Mesenteric fat pad (tissue), 1 donor: ENCODE measurements at places on chromosomes 6 and 20. TPM values are rescaled to one million over a fixed set of nuclear protein-coding genes. Genes with fewer than 3 reads are reported as not detected.

CST2 gene
- total RNA-seq = not detected

- DNase-seq = no peak
Observed at GRCh38 chr6:105608711-105609374, 206.0 kb upstream of the PREP start.

GRCh38 chr6:42507195-42507594 is 55.5 kb upstream of the TRERF1 start:
- no peak for DNase-seq

DNA sequence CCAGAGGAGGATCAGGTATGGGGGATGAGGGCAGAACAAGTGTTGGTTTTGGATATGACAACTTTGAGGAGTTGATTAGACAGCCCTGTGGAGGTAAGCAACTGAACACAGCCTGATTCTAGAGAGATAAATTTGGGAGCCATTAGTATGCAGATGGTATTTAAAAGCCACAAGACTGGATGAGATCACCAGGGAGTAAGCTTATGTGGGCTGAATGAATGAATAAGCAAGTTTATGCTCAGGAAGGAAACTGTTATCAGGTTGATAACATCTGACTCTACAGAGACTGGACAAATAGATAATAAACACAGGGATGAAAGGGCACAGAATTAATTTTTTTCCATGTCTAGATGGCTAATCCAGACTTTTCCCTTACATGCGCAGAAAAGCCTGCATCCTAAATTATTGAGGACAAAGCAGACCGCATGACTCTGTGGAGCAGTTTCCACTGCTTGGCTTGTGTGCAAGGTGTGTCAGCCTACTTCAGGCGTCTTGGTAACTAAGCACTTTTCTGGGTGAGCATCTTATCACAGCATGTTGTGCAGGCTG is 150.6 kb downstream of the GJA10 start:
- no peak for DNase-seq

GRCh38 chr20:40343390-40343789 is 345.6 kb downstream of the MAFB start:
- no peak for DNase-seq

DNA sequence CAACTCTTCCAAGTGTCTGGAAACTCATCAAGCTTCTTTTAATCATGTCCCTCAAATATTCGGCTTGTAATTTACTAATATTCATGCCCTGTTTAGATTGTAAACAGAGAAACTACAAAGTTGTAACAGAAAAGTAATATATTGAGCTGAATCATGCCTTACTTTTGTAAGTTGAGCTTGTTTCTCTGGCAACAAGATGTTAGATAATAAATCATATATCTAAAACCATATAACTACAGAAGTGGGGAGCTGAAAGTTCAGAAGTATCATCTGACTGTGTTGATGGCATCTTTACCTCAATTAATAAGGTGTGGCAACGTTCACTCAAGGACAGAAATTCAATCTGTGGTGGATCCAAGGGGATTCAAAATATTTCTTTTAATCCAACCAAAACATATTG is 263.9 kb downstream of the PLCB1 start:
- no peak for DNase-seq

- DNase-seq = no peak
Observed at GRCh38 chr6:124234801-124235200, 431.1 kb downstream of the NKAIN2 start.

GRCh38 chr20:25686081-25687067 is 10.3 kb downstream of the ZNF337 start:
- DNase-seq = no peak

GRCh38 chr20:6395695-6396094 is 272.9 kb upstream of the FERMT1 start:
- no peak for DNase-seq

- DNase-seq = no peak
Observed at GRCh38 chr6:129264480-129265045, 381.6 kb downstream of the LAMA2 start.

DNA sequence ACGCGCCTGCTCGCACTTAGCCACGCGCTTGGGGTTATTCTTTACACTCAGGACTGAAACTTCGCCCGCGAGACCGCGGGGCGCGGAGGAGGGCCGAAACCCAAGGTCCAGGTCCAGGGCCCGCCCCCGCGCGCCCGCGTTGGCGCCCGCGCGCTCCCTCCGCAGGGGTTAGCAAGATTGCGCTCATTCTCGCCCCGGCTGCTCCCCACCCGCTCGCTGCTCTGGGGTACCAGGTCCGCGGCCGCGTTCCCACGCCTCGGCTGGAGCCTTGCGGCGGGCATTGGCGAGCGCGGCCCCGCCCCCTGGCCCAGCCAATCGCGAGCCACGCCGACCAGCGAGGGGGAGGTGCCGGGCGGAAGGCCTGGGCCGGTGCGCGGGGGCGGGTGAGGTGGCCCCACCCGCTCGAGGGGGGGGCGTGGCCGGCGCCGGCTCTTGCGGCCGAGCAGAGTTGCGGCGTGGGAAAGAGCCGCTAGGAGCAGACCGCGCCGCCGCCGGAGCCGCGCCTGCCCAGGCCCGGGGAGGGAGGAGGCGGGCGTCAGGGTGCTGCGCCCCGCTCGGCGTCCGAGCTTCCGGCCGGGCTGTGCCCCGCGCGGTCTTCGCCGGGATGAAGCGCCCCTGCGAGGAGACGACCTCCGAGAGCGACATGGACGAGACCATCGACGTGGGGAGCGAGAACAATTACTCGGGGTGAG is at the start of gene HEY2:
Gene HEY2, plus strand, starts transcription at position 460 of the 692 bp plus-strand sequence. Its CDS starts 145 bp downstream, at position 605.
- peak; percentile 97 for DNase-seq

- DNase-seq = no peak
Observed at GRCh38 chr6:27868311-27868710, 43.9 kb downstream of the OR2B2 start.

- no peak for DNase-seq
Observed at GRCh38 chr6:31919624-31920303, 7.8 kb upstream of the C2 start.

GRCh38 chr6:15449011-15449410 is 203.1 kb downstream of the JARID2 start:
- DNase-seq = no peak

DNA sequence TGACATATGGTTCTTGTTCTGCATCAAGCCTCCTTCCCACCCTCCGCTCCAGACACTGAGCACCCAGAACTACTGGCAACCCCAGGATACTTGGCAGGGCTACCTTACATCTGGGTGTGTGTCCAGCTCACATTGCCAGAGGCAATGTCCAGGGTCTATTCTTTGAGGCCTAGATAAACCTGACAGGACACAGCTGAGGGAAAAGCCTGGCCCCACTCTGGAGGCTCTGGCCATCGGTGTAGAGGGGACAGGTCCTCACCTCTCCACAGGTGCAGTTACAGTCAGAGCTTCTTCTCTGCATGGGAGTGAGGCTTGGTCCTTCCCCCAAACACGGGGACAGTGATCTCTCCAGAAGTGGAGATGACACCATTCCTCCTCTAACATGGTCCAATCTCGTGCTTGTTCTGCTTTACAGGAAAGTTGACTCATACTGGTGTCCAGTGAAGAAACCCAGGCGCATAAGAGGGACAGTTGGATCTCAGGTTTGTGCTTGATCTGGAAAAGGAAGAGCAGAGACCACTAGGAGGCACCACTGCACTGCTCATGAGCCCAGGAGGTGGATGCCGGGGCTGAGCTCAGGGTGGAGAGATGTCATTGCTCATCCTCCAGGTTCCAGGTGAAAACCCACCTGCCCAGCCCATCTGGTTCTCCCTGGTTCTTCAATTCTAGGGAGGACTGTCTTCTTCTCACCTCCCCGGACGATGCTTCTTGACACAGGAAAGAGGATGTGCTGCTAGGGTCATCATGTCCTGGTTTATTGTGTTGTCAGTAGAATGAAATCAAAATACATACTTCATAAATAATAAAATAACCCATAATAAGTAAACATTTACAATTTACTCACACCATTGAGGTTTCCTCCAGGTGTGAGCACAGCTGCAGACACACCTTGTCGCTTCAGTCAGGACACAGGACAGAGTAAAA is 14.7 kb downstream of the HLA-F start:
- no peak for DNase-seq

- DNase-seq = no peak
Observed at GRCh38 chr6:36116943-36117342, 13.4 kb upstream of the MAPK13 start.

DNA sequence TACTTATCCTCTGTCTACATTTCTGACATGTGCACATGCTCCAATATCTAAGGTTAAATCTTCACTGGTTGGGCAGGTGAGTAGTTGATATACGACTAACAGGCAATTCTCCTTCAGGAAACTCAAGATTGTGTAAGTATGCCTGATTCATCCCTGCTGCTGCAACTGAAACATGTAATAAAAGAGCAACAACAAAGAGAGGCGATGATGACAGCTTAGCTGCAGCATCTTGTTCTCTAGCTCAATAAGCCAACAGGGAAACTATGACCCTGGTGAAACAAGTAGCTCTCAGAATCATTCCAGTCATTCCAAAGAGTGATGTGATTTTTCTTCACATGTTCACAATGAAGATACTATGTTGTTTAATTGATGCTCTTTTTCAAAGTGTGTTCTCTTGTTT is 74.4 kb downstream of the ELOVL4 start:
- no peak for DNase-seq

KCNK5 gene
- 0.87 TPM for total RNA-seq

DNA sequence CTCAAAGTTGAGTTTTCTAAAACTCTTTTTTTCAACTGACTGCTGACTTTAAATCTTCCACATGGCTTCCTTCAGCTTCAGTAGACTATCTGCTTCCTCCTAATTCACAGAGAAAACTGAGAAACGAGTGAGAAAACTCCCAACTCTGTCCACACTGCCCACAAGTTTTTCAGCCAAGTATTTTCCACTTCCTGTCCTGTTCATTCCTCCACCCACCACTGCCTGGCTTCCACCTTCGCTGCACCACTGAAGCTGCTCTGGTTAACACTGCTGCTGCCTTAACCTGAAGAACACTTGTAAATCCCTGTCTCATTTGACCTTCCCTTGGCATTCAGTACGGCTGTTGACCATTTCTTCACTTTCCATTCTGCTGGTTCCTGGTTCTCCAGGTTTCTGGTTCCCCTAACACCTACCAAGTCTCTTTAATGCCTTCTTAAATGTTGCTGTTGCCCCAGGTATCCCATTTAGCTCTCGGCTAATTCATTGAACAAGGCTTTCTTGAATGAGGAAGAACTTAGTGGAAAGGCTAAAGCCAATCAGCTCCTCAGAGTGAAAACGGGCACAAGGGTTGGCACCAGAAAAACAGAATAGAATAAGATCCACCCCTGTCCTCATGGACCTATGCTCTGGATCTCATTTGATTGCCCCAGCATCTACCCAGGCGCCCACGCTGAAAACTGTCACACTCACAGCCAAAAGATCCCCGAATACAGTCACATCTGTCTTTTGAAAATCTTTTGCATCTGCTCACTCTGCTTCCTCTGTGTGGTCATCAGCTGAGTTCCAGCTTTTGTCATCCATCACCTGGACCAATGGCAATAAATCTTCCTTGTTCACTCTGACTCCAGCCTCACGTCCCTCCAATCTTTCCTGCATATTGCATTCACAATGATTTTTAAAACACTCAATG is 104.4 kb upstream of the TAB2 start:
- no peak for DNase-seq

GRCh38 chr6:20234136-20234535 is 21.9 kb upstream of the MBOAT1 start:
- DNase-seq = no peak

DNA sequence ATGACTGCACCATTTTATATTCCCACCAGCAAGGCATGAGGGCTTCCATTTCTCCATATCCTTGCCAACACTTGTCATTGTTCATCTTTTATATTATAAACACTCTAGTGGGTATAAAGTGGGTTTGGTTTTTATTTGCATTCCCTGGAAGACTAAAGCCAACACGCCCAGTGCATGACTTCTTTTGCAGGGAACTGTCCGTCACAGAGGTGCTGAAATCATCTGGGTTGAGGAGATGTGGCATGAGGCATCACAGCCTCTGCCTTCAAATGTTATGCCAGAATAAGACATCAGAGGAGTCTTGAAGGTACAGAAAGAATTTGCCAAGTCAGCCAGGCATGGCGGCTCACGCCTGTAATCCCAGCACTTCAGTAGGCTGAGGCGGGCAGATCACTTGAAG is 29.9 kb upstream of the FAM210B start:
- DNase-seq = no peak

DNA sequence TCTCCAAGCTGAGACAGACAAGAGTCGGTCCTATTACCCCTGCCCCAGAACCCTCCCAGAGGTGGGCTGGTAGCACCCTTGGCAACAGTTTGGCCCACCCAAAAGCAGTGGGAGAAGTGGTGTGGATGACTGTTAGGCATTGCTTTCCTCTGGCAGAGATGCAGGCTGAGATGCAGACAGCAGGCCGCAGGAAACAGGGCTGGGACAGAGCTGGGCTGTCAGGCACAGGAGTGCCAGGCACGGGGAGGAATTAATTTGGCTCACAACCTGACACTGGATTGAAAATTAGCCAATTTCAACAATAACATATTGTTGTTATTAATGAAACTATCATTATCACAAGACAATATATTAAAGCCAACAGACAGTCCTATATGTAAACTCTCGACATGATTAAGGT is 15.7 kb upstream of the SIRT5 start:
- DNase-seq = no peak

DNA sequence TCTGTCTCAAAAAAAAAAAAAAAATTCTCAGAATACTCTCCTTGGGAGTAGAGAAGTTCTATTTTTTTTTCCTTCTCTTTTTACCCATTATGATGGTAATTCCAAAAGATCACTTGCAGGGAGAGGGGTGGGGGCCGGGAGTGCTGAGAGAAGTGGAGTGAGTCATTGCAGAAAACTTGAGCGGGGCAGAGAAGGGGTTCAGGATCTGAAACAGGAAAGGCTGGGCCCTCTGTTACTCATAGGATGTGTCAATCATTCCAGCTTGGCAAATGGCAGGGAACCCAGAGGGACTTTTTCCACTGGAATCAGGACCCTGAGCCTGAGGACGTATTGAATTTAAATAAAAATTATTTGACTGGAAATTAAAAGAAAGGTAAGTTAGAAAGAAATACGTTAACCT is 111.4 kb upstream of the ARMC2 start:
- no peak for DNase-seq

DNA sequence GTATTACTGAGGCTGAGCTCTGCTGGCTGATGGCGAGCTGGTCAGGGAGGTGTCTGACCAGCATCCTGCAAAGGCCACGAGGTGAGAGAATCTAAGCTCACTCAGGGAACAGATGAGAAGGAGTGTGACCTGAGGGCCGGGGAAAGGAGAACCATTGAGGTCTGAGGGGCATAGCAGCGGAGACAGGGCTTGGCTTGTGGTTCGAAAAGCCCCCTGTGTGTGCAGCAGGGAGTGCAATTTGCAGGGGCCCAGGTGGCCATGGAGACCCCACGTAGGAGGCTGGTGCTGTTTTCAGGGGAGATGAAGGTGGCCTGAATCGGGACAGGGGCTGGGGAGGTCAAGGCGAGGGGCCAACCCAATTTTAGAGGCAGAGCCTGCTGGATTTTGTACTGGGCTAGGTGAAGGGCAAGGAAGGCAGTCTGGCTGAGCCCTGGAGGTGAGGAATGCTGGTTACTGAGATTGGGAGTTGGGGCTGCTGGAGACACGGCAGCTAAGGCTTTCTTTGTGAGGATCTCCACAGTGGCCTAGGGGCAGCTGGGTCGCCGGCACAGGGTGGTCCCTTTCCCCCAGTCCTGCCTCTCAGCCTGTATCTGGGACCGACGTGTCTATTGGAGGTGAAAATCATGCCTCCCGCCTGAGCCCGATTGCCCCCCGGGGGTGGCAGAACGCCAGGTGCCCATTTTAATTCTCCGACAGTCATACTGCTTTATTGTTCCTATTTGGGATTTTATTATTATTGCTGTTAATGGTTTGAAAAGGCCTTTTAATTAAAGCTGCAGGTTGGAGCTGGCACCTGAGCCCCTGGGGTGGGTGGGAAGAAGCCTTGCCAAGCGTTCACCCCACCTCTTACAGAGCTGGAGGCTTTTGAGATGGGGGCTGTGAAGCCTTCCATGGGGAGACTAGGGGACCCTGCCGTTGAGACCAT is 28.4 kb downstream of the DLGAP4 start:
- no peak for DNase-seq
